Right renal pelvis (tissue), 4 donors: ENCODE measurements at places on chromosomes 1 and 21. TPM values are rescaled to one million over a fixed set of nuclear protein-coding genes. Genes with fewer than 3 reads are reported as not detected.
A peak's percentile ranks its signal among the peaks of the same experiment; 100 is the strongest.

OLFML2B gene
- polyA plus RNA-seq = 9.3 TPM

GLRX2 gene
- 16.4 TPM for polyA plus RNA-seq

PROX1 gene
- 6.8 TPM for polyA plus RNA-seq

PPP1R8 gene
- 53.7 TPM for polyA plus RNA-seq

LYPD8 gene
- polyA plus RNA-seq = not detected

SPRR2D gene
- not detected for polyA plus RNA-seq

VASH2 gene
- polyA plus RNA-seq = 28.3 TPM

DNA sequence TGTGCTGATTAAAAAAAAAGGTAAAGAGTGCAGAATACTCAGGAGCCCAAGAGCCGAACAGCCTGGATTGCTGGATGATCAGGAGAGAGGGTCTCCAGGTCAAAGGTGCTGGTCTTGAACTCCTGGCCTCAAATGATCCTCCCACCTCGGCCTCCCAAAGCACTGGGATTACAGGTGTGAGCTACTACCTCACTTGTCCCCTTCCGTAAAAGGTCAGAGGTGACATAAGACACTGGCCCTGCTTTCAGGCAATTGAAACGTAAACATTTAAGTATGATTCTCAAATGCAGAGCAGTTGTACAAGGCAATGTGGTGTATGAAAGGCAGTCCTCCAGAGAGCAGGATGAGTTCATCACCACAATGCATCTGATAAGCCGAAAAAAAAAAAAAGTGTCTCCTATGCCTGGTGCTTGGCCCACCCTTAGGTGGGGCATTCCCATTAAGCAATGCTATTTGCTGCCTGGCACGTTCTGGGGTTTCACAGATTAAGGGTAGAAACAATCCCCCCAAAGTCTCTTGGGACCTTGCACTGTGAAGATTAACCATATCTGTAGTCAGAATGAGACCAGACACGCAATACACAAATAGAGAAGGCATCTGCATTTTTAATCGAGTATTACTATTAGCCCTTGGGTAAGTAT is 47.7 kb downstream of the PARP1 start:
- DNase-seq = no peak

DNA sequence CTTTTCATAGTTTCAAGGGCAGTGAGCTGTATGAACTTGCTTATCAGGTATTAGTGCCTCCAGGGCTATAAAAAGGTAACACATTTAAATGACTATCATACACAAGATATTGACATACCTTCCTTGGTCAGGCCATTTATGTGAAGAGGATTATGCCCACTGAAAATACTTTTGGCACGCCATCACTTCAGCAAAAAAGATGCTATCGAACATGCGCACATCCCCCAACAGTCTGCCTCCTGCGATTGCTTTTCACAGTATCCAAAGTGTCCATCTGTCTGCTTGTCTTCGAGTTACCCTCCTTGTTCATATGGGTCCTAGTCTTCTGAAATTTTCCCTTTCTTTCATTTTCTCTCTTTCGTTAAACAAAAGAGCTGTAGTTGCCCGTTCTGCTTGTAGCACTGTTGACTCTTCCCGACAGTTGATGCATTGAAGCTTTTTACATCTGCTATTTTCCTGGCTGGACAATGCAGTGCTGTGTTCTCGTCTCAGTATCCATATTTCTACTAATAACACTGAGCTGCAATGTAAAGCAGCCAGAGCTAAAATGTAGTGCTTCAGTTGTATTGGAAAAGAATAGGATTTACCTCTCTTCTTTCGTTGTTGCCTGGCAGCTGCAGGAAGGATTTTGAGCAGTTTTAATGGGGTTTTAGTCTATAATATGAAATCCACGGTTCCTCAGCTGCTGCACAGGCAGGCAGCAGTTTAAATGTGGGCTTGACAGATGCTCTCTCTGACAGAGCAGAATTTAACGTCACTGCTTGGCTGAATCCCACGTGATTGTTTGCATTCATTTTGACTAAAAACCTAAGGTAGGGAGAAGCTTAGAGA is at the start of gene B3GALT2:
TSS of gene B3GALT2 (minus strand) at position 713 of the 831 bp plus-strand sequence. CDS start 5,051 bp downstream, outside the sequence.
- DNase-seq = peak; percentile 46

DNA sequence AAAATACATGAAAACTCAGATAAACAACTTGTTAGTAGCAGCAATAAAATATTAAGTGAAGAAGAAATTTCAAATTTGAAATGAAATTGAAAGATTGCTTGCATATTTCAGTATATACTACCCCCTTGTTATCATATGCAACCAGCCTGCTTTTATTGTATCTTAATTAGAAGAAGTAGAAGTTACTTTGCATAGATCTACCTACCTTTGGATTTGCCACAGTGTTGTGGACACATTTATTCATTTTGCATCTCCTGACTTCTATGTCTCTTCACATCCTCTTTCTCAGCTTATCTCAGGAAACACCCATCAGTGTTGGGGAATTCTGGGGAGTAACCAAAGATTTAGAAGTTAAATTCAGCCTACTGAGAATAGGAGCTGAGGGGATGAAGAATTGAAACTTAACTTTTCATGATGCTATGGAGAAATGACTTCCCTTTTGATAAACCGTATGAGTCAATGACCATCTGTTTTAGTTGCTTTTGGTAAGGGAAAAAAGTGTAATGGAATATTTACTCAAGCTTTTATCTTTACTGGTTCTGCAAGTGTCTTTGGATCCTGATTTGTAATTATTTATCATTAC is 96.9 kb downstream of the RGL1 start:
- no peak for DNase-seq

GRCh38 chr1:9721606-9722377 is 70.3 kb downstream of the PIK3CD start:
- DNase-seq = peak; percentile 26

- no peak for DNase-seq
Measured at GRCh38 chr1:193697115-193697762, 510.8 kb upstream of the B3GALT2 start.
